ENCODE measurements at places on chromosomes 5 and 9.

DNA sequence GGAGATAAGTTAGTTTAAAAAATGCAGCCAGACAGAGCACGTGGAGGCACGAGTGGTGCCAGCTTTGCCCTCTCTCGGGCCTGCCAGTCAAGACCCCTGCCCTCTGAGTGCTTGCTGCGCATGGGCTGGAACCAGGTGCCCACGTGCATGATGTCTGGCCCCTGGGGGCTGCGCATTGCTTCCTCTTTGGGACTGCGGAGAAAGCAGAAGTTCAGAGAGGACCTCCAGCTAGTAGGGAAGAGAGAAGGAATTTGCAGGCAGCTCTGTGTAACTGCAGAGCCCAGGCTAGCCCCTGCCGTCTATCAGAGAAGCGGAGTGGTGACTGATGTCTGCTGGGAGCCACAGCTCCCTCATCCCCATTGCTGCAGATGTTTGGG lies 9.7 kb upstream of the RNU6ATAC start:
- no peak for DNase-seq

GRCh38 chr5:82422751-82423181 lies 144.6 kb upstream of the RPS23 start:
- no peak for DNase-seq

- DNase-seq, result no peak
Measured at GRCh38 chr5:6551287-6551954, 81.4 kb downstream of the NSUN2 start.

GRCh38 chr5:71705421-71705820 lies 13.7 kb upstream of the CARTPT start:
- DNase-seq, result no peak

- DNase-seq, result no peak
Measured at GRCh38 chr9:69444021-69444420, 119.0 kb downstream of the ENTREP1 start.
